HL-60 (cell line): ENCODE measurements at places on chromosomes 7 and 10.

DNA sequence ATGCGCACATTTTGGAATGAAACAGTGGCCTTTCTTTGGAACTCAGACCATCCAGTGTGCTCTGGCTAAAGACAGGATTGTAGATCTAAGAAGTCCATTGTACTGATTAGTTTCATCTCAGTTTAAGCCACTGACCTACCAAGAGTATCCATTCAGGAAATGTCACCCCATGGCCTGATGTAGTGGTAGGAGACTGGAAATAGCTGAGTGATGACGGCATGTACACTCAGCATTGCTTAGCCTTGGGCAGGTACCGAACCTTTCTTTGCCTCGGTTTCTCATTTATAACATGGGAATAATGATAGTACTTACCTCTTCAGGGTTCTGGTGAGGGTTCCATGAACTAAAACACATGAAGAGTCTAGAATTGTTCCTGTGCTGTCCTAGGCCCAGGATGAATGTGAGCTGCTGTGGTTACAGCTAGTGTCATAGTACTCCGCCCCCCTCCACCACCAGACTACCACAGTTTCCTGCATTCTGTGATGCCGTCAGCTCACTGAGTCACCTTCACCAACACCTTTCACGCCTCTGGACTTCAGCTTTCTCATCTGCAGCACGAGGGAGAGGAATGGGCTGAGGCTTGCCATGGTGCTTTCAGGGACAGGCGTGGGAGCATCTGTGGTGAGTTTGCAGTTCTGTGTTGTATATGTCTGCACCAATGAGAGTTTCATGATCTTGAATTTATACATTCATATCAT is 484.0 kb upstream of the GALNT17 start:
- DNase-seq = no peak

DNA sequence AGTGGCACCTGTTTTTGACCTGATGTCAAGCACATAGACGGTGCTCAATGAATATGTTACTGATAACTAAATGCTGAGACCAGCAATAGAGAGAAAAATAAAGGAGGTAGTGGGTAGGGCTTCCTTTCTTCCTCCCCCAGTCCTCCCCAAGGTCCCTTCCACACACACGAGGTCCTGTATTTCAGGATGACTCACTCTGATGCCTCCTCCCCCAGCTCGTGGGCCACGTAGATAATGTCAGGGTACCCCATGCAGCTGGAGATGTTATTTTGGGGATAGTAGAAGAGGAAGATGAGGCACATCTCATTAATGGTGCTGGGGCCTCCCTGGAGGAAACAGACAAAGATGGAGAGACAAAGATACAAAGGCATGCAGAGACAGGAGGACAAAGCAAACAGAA is 17.3 kb downstream of the PRSS58 start:
- no peak for DNase-seq

DNA sequence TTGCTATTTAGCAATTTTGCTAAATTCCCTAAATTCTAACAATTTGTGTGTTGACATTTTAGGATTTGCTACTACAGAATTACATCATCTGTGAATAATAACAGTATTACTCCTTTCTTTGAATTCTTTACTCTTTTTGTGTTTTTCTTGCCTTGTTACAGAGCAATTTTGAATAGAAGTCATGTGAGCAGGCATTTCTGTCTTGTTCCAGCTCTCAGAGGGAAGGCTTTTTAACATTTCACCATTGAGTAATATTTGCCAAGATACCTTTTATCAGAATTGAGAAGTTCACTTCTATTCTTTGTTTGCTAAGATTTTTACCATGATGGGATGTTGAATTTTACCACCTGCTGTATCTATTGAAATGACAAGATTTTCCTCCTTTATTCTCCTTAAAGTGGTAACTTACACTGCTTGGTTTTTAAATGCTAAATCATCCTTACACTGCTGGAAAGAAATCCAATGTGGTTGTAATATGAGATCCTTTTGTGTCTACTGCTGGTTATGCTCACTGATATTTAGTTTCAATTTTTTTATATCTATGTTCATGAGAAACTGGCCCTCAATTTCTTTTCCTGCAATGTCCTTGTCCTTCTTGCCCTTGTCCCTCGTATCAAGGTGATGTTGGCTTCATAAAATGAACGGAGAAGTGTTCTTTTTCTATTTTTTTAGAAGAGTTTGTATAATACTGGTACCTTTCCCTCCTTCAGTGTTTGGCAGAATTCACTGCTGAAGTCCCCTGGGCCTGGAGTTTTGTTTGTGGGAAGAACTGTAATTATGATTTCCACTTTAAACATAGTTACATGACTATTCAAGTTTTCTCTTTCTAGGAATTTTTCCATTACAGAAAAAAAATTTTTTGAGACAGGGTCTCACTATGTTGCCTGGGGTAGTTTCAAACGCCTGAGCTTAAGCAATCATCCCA is 50.3 kb upstream of the ATP6V0A4 start:
- DNase-seq = no peak

GRCh38 chr10:122029499-122030199 is 40.7 kb downstream of the TACC2 start:
- DNase-seq = no peak

DNA sequence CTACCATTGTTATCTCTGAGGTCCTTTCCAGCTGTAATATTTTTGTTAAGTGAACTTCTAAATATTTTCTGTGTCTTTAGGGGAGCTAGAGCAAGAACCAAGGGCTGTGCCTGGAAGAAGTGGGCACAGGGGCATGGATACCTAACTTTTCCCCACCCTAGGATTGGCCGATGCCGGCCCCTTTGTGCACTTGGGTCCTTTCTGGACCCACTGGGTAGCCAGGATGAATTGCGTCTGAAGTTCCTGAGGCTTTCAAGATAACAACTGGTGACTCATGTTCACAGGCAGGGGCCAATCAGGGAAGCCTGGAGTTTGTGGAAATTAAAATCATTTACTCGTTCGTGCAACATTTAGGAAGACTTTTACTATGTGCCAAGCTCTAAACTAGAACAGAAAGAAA is 758 bp downstream of the DPCD start:
- DNase-seq = no peak

DNA sequence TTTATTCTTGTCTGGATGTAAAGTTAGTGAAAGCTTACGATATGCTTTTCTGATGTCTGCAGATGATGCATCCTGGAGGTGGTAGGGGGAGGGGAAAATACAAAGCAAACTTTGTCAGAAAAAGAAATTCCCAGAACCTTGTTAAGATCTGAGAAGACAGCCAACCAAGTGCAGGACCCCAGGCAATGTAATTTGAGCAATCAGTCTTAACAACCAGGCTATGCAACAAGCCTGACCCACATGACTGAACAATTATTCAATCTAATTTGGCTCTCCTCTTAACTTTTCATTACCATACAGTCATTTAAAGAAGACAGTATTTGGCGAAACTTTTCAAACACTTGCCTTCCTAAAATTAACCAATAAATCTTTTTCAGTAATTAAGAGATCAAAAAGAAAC is 74.5 kb downstream of the DNAJC1 start:
- DNase-seq = no peak

DNA sequence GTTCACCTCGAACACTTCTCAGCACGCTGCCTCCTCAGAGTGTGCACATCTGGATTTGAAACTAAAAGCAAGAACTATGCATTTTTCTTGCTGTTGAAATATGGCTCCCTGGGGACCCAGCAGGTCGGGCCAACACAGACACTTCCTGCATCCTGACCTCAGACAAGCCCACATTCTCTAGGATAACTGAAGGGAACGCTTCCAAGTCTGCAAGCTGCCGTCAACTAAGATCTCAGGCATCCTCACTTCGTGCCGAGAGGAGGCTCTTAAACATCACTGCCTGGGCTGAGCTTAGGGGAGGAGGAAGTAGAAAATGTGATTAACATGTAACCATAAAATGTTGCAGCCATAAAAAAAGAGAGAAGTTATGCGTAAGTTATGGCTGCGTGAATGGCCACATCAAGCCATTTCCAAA is 65.5 kb downstream of the PYROXD2 start:
- DNase-seq = peak; percentile 43

DNA sequence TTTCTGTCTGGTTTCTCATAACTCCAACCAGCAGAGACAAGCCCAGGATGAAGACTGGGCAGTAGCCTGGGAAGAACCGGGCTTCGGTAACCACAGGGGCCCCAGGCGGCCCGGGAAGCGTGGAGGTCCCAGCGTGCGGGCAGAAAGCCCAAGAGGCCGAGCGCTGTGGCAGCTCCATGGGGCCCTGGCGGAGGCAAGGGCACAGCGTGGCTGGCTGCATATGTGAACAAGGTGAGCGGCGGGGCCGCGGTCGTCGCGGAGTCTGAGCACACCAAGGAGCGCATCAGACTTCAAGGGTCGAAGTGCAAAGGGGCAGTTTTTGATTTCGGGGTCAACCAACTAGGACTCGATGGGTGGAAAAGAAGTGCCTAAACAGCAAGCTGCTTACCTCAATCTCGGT is 45.9 kb downstream of the AKR1D1 start:
- no peak for DNase-seq

DNA sequence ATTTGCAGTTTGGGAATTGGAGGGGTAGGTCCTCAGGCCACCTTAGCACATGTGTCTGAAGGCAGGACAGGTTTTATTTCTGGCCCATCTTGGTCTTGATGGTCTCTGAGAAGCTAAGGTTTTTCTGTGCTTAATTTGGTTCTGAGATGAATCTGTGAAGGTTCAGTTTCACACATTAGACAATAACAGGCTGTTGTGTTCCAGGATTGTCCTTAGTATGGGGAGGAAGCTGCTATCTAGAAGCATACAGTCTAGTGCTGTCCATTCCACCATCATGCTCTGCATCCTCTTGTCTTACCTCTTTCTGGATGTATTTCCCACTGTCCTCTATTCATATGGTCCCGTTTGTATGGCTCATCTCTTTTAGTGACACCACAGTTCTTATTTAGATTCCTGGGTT is 7.1 kb downstream of the UBE2D1 start:
- no peak for DNase-seq

- DNase-seq = no peak
Measured at GRCh38 chr7:35900651-35901050, 99.8 kb downstream of the SEPTIN7 start.

GRCh38 chr7:138838166-138838565 is 40.2 kb upstream of the ATP6V0A4 start:
- no peak for DNase-seq

DNA sequence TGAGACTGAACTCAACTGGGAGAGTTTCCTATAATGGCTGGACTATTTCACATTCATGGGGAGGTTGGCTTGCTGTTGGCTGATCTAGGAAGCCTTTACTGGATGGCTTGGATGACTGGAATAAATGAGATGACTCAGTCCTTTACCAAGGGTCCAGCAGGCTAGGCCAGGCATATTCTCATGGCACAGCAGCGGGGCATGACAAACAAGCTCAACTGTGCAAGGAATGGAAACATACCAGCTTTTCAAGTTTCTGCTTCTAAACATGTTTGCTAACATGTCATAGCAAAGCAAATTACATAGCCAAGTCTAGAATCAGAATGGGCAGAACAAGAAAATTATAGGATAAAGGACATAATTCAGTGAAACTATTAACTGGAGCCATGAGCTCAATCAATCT is 46.8 kb upstream of the CRTAC1 start:
- no peak for DNase-seq

- no peak for DNase-seq
Measured at GRCh38 chr10:16360425-16360824, 76.4 kb upstream of the PTER start.

- DNase-seq = peak; percentile 53
Measured at GRCh38 chr7:8190119-8190895, 71.7 kb downstream of the ICA1 start.

DNA sequence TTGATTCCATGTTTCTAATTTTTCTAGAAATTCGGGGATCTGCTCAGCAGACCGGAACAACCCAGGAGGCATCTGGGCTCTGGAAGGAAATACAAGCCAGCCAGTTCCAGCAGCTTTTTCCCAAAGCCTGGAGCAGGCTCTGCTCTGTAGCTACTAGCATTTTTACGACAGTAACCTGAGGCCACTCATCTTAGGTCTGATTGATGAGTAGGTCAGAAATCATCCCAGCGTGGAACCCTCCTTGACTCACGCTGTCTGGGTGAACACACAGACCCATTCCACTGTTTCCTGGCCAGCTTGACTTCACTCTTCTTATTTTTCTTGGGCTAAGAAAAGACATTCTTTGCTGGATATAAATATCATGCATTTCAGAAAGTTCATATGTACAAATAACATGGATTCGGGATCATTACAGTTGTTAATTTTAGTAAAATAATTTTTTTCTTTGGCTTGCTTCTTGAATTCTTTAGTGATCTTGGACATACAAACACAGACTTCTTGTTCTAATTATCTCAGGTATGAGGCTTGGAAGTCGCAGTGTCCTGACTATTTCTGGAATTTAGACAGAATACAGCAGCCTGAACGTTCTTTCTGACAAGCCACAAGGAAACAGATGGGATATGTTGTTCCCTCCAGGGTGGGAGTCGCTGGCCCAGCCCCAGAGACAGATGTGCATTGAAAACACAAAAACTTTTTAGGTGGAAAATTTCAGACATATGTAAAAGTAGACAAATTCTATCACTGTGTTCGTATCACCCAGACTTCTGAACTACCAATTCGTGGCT is 54.6 kb upstream of the PITRM1 start:
- DNase-seq = no peak

- DNase-seq = no peak
Measured at GRCh38 chr7:156791241-156791640, 101.7 kb downstream of the LMBR1 start.
